ENCODE measurements at places on chromosomes 4 and X. TPM values are rescaled to one million over a fixed set of nuclear protein-coding genes. Genes with fewer than 3 reads are reported as not detected.

SPATA18 gene
- 10.6 TPM for polyA plus RNA-seq

CSN1S1 gene
- not detected for polyA plus RNA-seq

PROM1 gene
- polyA plus RNA-seq = not detected

DOK7 gene
- not detected for polyA plus RNA-seq

TCEAL9 gene
- 15.7 TPM for polyA plus RNA-seq

GPRIN3 gene
- polyA plus RNA-seq = 0.01 TPM

TMPRSS11D gene
- polyA plus RNA-seq = not detected

ADAD1 gene
- polyA plus RNA-seq = not detected

MAGEC3 gene
- 0.06 TPM for polyA plus RNA-seq

DNAAF6 gene
- polyA plus RNA-seq = not detected

SMIM10 gene
- polyA plus RNA-seq = 5.2 TPM

SERPINA7 gene
- polyA plus RNA-seq = not detected

F11 gene
- not detected for polyA plus RNA-seq

SULT1B1 gene
- not detected for polyA plus RNA-seq

RRH gene
- 0.05 TPM for polyA plus RNA-seq

BTC gene
- not detected for polyA plus RNA-seq

GSPT2 gene
- polyA plus RNA-seq = 2.6 TPM

SPRY1 gene
- polyA plus RNA-seq = 2.1 TPM

BST1 gene
- 38.5 TPM for polyA plus RNA-seq

SSX2B gene
- polyA plus RNA-seq = not detected

FRAS1 gene
- 3.2 TPM for polyA plus RNA-seq

NXF2B gene
- not detected for polyA plus RNA-seq

CFAP299 gene
- 0.23 TPM for polyA plus RNA-seq

SPARCL1 gene
- not detected for polyA plus RNA-seq

SLC38A5 gene
- 5.3 TPM for polyA plus RNA-seq

PCSK1N gene
- not detected for polyA plus RNA-seq

NDNF gene
- 0.18 TPM for polyA plus RNA-seq

TEX13D gene
- not detected for polyA plus RNA-seq

RGN gene
- 0.82 TPM for polyA plus RNA-seq

ALG13 gene
- polyA plus RNA-seq = 79.9 TPM

PRSS12 gene
- 139 TPM for polyA plus RNA-seq

CLIC2 gene
- not detected for polyA plus RNA-seq

FAM236B gene
- polyA plus RNA-seq = not detected

SPANXN3 gene
- not detected for polyA plus RNA-seq

SUPT20HL1 gene
- not detected for polyA plus RNA-seq

S100P gene
- polyA plus RNA-seq = 0.06 TPM

EVC2 gene
- 2.2 TPM for polyA plus RNA-seq

SORCS2 gene
- 0.59 TPM for polyA plus RNA-seq

TLR6 gene
- 0.27 TPM for polyA plus RNA-seq

All from BJ (cell line).